ENCODE measurements at places on chromosomes 5 and 9.

DNA sequence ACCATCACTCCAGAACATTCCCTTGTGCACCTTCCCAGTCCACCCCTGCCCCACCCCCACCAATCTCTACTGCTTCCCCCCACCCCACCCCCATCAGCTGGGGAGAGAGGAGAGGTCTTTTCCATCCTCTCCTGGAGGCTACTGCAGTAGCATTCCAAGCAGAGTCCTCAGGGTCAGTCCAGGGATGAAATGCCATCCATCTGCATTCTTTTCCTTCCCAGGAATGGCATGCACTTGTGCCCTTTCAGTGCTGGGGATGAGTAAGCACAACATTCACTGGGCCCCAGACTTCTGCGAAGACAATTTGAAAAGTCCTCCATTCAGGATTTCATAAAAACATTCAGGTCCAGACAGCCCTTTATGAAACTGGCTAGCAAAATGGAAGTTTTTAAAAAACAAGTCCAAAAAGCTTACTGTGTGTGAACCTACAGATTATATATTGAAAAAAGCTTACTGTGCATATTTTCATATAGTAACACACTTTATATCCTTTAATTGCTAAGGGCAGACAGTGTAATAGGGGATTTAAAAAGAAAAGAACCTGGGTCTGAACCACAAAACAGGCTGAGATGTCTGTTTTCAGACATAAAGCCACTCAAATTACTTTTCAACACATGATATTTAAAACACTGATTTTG is 50.0 kb upstream of the GOLPH3 start:
- no peak for DNase-seq

GRCh38 chr9:136521537-136521936 is 24.3 kb downstream of the NOTCH1 start:
- DNase-seq: no peak

DNA sequence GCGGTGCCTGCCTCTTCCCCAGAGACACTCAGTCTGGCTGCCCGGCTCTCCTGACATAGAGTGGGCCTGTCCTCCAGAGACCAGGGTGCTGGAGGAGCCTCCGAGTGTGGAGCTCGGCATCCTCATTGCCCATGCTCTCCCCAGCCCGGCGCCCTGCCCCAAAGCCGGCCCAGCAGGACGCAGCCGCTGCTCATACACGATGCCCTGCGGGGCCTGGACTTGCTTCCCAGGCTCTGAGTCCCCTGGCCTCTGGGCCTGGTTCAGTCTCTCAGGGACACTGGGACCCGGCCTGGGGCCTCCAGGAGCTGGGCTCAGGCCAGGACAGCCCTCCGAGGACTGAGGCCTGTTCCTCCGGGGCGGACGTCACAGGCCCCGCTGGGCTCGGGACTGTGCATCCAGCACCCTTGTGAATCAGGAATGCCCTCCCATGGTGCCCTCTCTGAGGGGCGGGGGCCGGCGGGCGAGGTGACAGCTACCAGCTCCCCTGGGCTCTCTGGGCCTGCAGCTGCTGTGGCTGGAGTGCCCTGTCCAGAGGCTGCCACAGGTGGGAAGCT is 23.2 kb downstream of the TPPP start:
- no peak for DNase-seq

DNA sequence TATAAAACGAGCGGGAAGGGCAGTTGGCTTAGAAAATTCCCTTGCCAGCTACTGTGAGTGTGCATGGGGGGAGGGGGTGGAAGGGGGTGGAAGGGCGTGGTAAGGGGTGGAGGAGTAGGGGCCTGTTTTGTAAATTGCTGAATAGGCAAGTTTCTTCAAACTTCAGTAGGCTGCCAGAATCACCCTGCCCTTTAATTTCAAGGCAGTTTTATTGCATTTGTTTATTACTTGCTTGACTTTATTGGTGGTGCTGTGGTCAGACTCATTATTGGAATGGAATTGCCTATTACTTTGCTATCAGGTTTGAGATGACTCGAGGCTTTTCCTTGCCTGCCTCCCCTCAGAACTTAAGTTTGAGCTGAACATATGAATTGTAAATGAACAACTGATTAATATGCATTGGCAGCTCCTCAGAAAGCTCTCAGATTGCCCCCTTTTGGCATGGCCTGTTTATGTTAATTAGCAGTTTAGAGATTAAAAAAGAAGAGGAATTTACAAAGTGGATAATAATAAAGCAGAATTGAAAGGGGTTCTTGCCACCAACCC is 76.0 kb downstream of the SEMA6A start:
- no peak for DNase-seq

- no peak for DNase-seq
These were observed 38.4 kb downstream of the STXBP1 start for GRCh38 chr9:127650518-127650917.

DNA sequence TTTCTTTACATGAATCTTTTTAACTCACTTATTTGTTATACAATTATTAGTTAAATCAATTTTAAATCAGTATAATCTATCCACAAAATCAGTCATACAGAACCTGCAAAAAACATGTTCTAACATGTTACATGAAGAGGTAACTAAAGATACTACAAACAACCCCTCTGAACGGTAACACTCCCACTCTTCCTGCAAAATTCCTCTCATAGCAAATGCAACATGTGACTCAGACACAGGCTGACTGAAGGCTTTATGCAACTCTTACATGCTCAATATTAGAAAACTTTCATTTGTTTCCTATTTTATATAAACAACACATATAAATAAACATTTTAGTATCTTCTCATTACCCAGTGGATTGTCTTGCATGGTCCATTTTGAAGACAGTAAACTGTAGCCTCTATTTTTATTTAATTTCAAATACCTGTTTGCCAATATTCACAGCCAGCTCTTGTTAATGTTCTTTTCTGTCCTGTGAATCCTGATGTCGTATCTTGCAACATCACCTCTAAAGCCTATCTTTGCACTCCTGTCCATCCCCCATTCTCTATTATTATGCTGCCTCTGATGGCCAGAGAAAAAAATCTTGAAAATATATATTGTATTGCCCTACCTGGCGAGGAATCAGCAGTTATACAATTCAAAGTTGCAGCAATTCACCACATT is 100.5 kb upstream of the CCDC152 start:
- DNase-seq: no peak

- no peak for DNase-seq
These were observed 4.4 kb downstream of the EIF4EBP3 start for GRCh38 chr5:140551872-140552271.

DNA sequence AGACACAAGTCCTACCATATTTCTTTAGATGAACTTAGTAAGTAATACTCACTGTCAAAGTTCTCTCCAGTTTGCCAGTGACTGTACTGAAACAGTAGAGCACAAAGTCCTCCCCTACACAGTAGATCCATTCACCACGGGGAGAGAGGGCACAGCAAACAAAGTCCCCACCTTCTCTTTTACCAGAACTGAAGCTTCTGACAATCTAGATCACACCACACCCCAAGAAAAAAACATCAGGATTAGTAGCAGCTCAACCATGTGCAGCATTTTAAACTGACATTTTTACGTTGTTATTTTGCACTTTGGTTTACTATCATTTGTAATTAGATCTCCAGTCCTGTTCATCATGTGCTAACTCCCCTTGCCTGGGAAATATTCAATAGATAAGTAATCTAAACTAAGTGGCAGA is 23.0 kb downstream of the DNAJA1 start:
- no peak for DNase-seq

GRCh38 chr9:38001430-38001829 is 67.6 kb downstream of the SHB start:
- DNase-seq: no peak

GRCh38 chr9:84990416-84990815 is 320.9 kb downstream of the NTRK2 start:
- DNase-seq: no peak

- no peak for DNase-seq
These were observed 43.7 kb upstream of the SELENOP start for GRCh38 chr5:42855386-42855785.

DNA sequence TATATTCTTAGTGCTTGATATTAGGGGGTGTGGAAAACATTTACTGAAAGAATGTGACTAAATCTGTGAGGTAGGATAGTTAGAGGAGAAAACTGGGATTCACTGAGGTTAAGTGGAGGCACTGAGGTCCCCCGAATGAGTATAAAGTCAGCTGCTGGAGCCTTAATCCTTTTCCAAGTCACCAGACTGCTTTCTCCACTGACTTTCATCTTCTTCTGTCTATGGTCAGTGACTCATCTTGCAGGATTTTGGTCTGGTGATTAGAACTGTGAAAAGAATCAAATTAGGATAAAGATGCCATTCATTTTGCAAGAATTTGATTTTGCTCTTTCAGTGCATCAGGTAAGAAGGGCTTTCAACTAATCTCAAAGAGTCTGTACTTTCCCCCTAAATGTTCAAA is 89.3 kb upstream of the ALDH1A1 start:
- no peak for DNase-seq

GRCh38 chr5:58019614-58020013 is 440.3 kb downstream of the PLK2 start:
- no peak for DNase-seq

DNA sequence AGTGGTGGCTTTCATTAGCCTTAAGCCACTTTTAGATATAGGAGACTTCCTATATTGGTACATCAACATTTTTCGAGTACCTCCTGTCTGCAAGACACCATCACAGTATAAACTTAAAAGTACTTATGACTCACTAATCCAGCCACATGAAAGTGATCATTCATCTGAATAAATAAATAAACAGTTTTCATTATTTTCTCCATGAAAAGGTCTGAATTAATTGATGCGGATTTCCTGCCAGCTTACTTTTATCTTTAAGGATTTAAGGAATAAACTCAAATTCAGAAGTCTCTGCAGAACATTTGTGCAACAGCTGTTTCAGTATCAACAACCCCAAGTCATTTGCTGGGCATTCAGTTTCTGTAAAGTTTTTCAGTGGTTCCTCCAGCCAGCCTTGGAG is 4.0 kb downstream of the SAP30L start:
- DNase-seq: no peak

GRCh38 chr9:113854310-113854709 is 21.8 kb upstream of the ZNF618 start:
- no peak for DNase-seq

DNA sequence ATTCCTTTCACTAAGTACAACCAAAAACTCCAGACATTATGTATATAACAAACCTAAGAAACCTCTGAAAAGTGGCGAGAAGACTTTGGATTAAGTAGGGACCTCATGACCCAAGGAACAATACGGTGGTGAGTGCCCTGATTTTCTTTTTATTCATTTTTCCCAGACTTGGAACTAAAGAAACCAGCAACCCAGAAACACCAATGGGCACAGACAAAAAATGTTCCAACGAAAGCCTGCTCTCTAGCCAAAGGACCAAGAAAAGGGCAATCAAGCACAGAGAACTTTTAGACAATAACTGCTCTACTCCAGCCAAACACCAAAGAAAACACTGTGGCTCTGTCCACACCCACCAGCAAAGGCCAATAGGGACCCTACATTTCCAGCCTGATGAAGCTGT is 66.2 kb upstream of the SSBP2 start:
- DNase-seq: no peak

DNA sequence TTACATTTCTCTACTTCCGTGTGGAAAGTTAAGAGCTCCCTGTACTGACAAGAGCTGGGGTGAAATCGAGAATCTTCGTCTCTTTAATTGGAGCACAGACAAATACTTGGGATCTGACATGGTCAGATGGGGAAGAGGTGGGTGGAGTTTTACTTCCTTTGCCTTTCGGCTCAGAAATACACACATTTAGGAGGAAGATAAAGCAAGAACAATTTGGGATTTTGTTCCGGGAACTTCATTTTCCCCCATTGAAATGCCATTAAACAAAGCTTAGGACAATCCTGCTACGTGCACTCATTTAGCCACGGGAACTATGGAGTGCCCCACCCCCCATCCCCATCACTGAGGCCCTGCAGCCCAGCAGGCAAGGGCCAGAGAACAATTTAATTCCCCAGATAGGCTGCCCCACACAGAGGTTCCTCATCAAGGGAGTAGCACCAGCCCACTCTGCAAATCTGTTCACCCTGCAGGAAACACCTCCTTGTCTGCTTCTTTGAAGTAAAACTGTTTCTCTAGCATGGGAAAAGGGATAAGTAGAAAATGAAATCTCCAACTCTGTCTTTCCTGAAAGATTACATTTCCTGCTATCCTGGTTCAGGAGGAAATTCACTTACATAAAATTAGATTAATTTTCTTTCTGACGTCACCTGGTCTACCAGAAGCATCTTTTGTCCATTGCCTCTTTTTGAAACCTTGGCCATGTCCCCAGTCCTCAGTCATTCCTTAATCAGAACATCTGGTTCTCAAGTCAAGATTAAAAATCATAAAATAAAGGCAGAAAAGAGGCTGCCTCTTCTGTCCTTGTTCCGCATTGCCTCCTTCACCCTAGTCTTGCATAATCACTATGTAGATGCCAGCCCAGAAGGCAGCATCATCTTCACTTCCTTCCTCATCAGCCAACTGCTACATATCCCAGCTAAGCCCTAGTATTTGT is 206.4 kb downstream of the ENC1 start:
- no peak for DNase-seq

GRCh38 chr9:75104607-75105006 is 16.3 kb downstream of the OSTF1 start:
- no peak for DNase-seq

- DNase-seq: no peak
These were observed 34.2 kb downstream of the ABHD17B start for GRCh38 chr9:71876829-71877228.

DNA sequence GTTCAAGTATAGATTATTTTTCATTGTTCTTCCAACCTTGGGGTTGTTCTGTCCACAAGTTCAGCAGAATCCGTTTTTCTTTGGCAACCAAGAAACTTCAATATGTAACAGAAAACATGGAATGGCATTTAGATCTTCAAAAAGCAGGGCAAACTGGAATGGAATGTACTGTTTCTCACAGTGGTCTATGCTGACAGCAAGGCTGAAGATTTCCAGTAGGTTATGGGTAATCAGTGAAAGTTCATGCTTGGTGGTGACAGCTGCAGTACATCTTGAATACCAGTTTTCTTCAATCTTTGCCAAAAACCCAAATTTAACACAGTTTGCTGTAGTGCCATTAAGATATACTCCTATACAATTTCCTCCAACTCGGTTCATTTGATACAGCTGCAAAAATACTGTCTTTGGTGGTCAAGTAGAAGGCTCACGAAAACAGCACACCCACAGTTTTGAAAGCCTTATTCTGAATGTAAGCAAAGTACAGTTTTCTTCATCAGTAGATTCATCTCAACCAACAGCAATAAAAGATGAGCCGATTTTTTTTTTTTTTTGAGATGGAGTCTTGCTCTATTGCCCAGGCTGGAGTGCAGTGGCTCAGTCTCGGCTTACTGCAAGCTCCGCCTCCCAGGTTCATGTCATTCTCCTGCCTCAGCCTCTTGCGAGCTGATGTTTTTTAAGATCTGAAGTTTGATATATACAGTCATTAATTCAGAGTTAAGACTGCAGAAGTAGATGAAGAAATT is 4.9 kb downstream of the TRIM52 start:
- no peak for DNase-seq

DNA sequence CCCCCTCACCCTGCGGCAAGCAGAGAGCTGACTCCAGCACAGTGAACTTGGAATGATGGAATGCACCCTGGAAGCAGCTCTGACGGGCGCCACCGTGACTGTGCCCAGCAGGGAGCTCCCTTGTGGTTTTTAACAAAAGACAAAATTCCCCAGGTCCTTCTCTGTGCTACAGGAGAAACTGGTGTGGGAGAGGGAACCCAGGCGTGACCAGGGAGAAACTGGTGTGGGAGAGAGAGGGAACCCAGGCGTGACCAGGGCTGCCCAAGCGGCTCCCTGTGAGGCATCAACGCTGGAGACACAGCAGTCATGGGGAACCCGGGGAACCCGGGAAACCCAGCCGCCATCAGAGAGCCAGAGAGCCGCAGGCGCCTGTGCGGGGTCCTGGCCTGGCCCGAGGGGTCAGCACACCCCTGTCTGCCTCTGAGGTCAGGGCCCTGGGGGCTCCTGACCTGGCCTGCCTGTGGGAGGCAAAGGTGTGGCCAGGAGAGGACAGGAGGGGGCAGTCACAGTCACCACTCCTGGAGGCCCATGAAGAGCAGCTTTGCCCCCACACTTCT is 3.1 kb upstream of the AHRR start:
- no peak for DNase-seq

Data from GDM1 (cell line).